ENCODE measurements at places on chromosomes 2 and 18.

DNA sequence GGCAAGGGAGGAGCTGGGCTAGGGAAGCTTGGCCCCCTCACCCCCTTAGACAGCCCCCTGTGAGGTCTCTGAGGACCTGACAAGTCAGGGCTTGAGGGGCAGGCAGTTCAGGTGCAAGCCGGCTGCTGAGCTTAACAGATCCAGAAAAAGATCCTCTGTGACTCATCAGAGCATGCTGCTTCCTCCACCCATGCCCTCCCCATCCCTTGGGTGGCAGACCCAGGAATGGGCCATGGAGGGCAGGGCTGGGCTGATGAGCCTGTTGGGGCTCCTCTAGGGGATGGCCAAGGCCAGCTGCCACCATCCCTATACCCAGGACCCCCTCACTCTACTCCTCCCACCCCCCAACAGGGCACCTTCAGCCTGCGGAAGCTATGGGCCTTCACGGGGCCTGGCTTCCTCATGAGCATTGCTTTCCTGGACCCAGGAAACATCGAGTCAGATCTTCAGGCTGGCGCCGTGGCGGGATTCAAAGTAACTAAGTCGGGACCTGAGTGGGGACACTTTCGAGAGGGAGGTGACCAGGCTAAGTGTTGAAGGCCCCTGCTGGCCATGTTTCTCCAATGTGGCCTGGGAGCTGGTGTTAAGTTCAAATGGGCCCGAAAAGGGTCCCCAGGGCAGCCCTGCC lies 1.9 kb downstream of the SLC11A1 start:
- no peak for DNase-seq

DNA sequence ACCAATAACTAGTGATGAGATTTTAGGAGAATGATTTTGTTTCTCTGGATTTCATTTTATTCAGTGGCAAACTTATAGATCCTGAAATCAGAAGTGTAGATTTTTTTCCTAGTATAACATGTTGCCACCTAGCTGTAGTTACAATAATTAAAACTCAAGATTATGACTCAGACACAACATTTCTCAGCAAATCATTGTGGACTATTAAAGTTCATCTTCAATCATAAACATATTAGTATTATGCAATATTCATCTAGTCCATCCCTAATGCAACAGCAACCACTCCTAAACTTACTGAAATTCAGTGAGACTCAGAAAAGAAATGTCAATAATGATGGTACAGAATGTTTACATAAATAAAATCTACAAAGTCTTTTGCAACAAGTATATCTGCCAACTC lies 51.3 kb downstream of the USP34 start:
- DNase-seq = no peak

- DNase-seq = peak; percentile 89
Observed at GRCh38 chr2:7899241-7899640, 782.6 kb upstream of the ID2 start.

GRCh38 chr2:218975060-218975777 lies 9.8 kb downstream of the FEV start:
- no peak for DNase-seq

DNA sequence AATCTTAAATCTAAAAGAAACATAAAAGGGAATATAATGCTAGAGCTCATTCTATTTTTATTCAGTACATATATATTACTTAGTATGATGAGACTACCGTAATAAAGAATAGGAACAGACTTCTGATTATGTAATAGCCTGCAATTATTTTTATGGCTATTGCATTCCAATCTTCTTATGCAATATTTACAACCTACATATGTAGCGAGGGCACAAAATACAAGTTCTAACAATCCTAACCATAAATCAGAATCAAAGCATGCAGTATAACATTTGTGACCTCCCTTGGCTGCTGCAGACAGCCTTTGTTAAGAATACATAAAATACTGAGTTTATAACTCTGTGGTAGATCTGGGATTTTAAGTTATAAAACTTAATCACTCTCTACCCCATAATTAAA lies 177.6 kb downstream of the BABAM2 start:
- DNase-seq = no peak

DNA sequence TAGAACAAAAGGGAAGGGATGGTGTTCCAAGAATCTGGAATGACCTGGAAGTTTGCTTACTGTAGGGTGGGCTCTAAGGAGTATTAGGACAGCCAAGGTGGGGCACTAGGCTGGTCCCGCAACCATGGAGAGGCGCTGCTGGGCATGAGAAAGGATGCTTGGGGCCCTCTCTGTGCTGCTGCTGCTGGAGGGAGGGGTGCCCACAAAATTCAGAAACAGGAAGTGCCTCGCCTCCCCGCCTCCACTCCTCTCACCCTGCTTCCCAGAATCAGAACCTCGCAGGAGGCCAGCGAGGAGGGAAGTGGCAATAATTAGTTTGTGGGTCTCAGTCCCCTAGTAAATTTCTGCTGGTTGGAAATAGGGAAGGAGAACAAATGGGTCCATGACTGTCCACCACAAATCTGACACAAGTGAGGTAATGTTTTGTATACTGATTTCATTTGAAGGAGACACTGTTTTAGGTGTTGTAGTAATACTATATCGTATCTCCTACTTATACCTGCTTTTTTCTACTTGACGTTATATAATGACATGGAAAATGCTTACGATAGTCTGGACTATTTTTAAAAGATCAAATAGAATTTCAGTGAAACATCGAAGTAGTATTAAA lies 7.9 kb upstream of the PDCL3 start:
- peak; percentile 44 for DNase-seq

DNA sequence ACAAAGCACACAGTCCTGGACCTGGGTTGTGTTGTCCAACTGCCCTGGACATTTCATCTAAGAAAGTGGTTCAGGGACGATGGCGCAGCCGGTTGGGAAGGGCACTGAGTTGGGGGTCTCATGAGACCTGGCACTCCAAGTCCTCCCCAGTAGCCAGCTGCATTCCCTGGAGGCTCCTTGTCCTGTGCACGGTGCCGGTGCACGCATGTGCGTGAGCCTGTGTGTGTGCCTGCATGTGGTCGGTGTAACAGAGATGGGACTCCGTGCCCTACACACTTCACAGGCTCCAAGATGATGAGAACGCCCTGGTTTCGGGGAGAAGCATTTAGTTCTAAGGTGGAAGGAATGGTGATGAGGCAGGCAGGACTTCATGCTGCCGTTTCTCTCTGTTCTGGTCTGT lies 124.9 kb upstream of the PXDN start:
- no peak for DNase-seq

DNA sequence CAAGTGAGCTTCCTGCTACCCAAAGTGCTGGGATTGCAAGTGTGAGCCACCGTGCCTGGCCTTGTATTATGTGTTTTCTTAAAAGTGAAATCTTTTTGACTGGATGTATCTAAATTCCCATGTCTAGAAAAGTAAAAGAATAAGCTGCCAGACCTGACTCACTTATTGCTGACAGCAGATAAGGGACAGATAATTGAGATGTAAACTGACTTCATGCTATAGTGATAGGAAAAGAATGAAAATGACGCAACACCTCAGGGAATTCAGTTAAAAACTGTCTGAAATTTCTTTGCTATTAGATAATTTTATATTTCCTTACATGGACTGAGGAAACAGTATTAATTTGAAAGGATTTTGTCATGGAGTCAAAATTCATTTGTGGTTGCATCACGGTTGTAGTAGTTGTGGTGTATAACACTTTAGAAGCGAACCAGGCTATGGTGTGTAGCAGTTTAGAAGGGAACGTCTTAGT lies 19.4 kb downstream of the TTC27 start:
- no peak for DNase-seq

GRCh38 chr2:182706751-182707150 lies 9.3 kb upstream of the DNAJC10 start:
- DNase-seq = no peak

- no peak for DNase-seq
Observed at GRCh38 chr2:15946983-15947382, 6.6 kb downstream of the MYCN start.

GRCh38 chr2:28405537-28405936 lies 12.9 kb downstream of the FOSL2 start:
- DNase-seq = no peak
